CD4-positive, alpha-beta T cell treated with Interferon alpha-2 for 1 hour (primary cell): ENCODE measurements at places on chromosomes 7 and 10.

DNA sequence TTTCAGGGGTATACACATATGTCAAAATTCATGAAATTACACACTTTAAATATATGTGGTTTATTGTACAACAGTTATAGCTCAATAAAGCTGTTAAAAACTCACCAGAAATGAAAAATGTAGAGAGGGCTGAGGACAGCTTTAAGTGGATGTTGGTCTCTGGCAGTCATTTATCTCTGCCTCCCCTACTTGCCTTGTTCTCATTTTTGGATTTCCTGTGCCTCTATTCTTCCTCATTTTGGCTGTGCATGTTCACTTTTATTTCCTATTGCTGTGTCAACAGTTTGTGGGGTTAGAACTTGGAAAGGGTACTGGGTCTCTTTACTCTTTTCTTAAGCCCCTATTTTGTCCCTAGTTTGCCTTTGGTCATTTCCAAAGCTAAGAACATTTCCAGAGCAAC lies 18.6 kb upstream of the MEST start:
- DNase-seq, result no peak

- no peak for DNase-seq
These were observed 32.9 kb upstream of the CUX1 start for GRCh38 chr7:101784292-101785127.

- peak; percentile 14 for DNase-seq
These were observed 109.8 kb upstream of the NOBOX start for GRCh38 chr7:144513334-144513733.

GRCh38 chr7:40716052-40716451 lies 581.2 kb downstream of the SUGCT start:
- DNase-seq, result no peak

DNA sequence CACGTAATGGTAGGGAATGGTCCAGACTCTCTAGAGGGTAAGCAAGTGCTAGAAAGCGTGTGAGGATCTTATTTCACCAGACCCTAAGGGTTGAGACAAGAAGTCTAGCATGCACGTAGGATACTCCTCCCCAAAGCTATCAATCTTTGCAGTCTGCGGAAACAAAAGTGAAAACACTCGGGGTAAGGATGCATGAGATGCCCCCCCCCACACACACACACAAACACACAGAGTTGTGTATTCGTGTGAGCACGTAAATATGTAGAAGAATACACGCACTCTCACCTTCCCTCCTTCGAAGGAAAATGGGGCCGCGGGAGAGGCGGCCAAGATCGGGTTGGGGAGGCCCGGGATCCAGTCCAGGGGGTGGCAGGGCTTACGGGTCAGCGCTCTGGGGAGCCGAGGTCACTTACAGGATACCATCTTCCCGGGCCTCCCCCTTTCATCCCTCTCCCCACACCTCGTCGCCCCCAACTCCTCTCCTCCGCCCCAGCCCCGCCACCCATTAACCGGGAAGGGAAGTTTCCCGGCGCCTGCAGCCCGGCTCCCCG lies 455 bp downstream of the CUL2 start:
- no peak for DNase-seq

GRCh38 chr7:144622745-144623144 lies 213.1 kb downstream of the TPK1 start:
- DNase-seq, result no peak

DNA sequence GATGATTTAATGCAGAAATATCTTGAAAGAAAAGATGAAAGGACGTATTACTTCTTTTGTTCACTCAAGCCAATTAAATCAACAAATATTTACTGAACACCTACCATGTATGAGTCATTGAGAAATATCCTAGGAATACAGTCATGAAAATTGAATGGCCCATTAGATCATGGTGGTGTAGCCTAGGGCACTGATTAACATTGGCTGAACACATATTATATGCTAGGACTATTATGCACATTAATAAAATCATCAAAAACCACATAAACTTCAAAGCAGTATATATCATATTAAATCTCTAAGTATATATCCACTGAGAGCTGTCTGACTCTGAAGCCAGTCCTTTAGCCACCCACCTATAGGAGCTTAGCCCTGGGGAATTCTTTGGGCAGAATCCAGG lies 41.8 kb downstream of the FAM204A start:
- no peak for DNase-seq
